NCI-H1436 (cell line): ENCODE measurements at places on chromosomes 2 and 18.

DNA sequence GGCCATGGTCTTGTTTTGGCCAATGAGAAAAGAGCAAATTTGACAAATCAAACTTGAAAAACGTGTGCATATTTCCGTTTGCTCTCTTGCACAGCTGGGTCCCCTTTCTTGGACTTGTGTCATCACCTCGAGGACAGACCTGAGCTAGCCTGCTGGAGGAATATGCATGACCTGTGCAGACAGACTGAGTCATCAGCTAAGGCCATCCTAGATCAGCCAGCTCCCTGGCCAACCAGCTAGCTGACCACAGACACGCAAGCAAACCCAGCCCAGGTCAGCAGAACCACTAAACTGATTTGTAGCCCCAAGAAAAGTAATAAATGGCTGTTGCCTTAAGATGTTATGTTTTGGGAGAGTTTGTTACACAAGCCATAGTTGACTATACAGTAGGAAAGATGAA lies 61.3 kb upstream of the PAX3 start:
- DNase-seq = no peak

DNA sequence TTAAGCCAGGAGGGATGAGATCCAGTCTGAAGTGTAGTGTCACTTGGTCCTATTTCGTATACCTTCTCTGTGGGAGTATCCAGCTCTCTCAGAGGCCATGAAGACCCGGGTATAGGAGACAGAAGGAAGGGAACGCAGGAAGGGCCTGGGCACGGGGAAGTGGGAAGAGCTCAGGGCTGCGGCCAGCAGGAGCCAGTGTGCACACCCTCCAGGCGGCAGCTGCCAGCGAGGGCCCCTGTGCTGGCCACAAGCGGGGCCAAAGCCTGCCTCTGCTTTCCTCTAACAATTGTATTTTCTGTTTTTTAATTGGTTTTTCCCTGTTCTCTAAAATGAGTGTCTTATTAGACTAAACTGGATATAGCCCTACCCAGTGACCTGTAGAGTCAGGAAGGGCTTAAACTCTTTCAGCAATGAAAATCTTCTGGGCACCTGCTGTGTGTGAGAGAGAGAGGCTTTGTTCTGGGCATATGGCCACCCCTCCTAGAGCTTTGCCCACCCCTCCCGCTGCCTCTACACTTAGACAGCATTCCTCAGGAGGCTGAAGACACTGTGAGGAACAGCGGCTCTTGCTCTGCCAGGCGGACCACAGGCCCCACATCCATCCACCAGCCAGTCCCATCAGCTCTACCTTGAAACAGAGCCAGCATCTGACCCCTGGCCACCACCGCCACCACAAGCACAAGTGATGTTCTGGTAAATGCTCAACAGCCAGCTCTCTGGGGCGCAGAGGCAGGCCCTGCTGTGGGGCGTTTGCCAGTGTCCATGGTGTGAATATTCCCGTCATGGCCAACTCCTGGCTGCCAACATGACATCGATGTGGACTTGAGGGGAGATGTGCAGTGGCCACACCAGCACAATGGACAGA lies 9.5 kb downstream of the GPR17 start:
- DNase-seq = no peak

DNA sequence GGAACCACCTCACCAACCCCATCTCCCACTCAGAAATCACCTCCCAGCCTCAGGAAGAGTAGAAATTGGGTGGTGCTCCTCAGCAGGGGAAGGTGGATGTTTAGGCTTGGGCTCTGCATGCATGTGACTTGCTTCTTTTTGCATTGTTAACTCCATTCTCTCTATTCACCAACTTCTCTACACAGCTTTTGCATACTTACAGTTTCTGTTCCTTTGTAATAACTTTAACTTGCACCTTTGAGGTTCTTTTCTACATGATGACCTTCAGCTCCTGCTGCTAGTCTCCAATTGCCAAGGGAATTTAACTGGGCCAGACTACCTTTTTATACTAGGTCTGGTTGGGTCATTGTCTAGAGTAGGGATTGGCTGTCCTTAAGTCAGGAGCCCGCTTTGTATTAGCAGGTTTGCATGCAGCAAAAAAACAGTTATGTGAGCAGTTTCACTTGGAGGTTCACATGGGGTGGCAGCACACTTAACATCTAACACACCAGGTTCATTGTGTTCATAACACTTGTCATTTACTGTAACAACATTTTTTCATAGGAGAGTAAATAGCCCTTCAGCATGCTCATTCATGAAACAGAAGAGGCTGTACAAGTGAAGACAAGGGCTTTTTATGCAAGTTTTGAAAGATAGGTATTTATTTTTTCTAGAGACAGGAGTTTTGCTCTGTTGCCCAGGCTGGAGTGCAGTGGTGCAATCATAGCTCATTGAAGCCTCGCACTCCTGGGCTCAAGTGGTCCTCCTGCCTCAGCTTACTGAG lies 12.0 kb downstream of the MRPL35 start:
- no peak for DNase-seq

DNA sequence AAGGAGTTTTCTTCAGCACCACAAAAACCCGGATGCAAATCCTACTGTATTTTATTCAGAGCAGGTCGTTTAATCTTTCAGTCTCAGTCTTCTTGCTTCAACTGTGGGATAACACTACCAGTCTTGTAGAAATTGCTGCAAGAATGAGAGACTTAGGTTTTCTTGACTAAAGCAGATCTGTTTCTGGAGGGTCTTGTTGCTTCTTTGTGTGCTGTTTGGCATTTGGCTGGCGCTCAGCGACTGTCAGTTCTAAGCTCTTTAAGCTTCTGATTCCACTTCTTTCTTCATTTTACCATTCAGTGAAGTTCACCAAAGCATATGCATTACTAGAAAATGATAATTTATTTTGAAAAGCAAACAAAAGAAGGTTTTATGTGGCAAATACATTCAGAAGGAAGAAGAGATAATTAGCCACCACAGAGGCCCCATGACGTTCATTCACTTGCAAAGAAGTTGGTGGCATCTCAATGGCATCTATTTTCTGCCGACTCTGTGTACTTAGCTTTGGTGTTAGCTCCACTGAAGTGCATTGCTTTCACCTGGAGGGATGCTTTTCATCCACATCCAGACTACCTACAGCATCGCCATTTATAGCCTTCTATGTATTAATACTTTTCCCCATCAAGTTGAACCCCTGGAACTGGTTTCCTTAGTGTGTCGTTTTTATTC lies 53.7 kb downstream of the TRIB2 start:
- DNase-seq = no peak

- DNase-seq = peak; percentile 76
Observed at GRCh38 chr2:85430752-85431569, 12.4 kb downstream of the SH2D6 start.

- DNase-seq = no peak
Observed at GRCh38 chr2:80244905-80245584, 59.5 kb downstream of the LRRTM1 start.

DNA sequence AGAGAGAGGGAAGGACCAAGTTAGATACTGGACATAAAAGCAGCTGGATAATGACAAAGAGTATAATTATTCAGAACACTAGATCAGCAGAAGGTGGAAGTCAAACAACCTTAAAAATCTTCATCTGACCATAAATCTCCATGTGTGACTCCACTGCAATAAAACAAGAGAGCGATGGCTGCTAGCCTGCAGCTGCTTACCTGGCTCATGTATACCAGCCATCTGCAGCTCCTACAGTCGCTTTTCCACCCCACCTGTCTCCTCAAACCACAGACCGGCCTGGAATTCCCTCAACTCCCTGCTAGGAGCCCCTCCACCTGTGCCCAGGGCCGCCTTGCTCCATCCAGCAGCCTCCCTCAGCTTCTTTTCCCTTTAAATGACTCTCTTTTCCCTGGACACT lies 64.5 kb downstream of the SLC4A5 start:
- no peak for DNase-seq

GRCh38 chr18:46623541-46623940 lies 33.5 kb downstream of the LOXHD1 start:
- DNase-seq = no peak

DNA sequence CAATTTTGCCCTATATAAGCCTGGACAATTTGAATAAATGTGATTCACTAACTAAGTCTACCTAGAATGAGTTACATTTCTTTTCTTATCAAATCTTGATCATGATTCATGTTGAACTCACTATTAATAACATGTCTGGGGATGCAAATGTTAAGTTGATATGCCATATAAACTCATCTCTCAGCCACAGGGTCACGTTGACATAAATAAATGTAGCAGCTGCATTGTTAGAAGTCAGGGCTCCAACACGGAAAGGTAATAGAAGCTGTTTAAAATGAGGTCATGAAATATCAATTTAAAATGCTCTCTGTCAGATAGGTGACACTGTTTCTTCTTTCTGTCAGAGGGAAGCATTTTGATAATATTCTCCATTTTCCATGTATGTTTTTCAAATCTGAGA lies 521.9 kb downstream of the CCDC85A start:
- no peak for DNase-seq

GRCh38 chr18:50163505-50163904 lies 31.4 kb downstream of the MYO5B start:
- no peak for DNase-seq

GRCh38 chr2:226475650-226476049 lies 324.0 kb downstream of the IRS1 start:
- DNase-seq = no peak

DNA sequence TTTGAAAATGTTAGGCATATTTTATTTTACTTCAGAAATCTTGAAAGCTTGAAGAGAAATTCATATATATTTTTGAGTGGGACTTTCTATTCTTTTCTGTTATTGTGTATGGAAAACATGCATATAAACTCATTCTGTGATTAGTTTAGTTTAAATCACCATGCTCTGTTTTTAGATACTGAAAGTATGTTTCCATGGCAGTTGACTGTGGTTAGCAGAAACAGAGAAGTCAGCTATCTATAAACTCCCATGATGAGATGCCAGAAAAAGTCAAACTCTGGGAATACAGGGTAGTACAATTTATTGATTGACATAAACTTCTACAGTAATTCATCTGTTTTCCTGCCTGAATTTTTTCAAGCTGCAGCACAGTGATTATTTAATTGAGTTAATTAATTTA lies 905.3 kb upstream of the VRK2 start:
- no peak for DNase-seq

DNA sequence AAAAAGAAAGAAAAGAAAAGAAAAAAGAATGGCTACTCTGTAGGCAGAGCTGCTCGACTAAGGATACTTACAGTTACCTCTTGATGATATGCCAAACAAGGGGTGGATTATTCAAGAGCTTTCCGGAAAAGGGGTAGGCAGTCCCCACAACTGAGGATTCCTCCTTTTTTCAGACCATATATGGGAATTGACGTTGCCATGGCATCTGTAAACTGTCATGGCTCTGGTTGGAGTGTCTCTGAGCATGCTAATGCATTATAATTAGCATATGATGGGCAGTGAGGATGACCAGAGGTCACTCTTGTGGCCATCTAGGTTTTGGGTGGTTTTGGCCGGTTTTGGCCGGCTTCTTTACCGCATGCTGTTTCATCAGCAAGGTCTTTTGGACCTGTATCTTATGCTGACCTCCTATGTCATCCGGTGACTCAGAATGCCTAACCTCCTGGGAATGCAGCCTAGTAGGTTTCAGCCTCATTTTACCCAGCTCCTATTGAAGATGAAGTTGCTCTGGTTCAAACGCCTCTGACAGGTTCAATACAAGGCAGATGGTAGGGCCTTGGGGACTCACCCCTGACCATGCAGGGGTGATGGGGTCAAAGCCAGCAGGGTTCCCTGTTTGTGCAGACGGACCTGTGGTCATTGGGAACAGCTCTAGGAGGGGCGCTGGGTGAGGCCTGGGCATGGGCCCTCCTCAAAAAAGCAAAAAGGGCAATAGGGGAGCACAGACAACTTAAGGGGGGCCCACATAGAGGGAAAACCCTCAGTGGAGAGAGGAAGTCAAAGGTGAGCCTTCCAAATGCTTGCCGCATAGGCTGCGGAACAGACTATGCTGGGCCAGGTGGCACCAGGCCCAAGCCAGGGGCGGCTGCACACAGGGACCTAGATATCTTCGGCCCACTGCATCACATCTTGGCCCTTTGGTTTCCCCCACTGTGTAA lies 251.2 kb upstream of the RAB6C start:
- DNase-seq = no peak

GRCh38 chr18:677145-677544 lies 19.7 kb downstream of the TYMS start:
- DNase-seq = no peak

DNA sequence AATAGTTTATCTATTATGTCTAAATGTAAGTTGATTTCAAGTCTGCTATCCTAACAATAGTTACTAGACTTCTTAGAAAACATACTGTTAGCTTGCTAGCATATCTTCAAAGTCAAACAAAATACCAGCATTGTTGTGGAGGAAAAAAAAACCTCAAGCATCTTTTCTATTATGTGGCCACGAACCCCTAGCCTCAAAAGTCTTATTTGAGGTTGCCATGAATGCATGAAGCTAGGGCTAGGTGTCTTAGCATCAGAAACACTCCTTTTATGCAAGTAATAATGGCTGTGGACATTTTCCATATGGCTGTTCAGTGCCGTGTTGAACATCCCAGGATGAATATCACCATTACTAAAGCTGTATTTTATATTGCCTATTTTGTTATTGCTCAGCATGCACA lies 86.6 kb upstream of the OTX1 start:
- no peak for DNase-seq

DNA sequence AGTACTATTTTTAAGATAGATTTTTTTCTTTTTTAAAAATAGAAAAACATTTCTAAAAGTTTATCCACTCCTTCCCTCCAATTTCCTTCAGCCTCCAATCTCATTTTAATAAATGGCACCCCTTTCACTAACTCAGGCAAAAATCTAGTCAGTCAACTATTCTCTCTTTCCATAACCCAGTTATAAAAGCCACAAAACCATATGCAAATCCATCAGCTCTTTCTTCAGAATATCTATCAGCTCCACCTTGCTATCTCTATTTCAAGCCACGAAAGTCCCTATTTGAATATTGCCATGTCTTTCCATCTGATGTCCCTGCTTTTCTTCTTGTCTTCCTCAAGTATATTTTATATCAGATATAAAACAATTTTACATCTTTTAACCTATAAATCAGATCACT lies 397.1 kb downstream of the ERBB4 start:
- DNase-seq = no peak

GRCh38 chr18:57908092-57908491 lies 105.0 kb upstream of the ATP8B1 start:
- DNase-seq = no peak

- DNase-seq = no peak
Observed at GRCh38 chr18:41644466-41644865, 310.6 kb upstream of the PIK3C3 start.
